ENCODE measurements at places on chromosomes 13 and 19. TPM values are rescaled to one million over a fixed set of nuclear protein-coding genes. Genes with fewer than 3 reads are reported as not detected.

BBC3 gene
- total RNA-seq: 6.0 TPM

RYR1 gene
- under 0.01 TPM for total RNA-seq

SIGLEC5 gene
- total RNA-seq: not detected

PCDH8 gene
- total RNA-seq: not detected

ONECUT3 gene
- total RNA-seq: not detected

XRCC1 gene
- 28.9 TPM for total RNA-seq

FFAR2 gene
- total RNA-seq: not detected

SGCG gene
- total RNA-seq: not detected

SRRM5 gene
- total RNA-seq: under 0.01 TPM

VSTM2B gene
- total RNA-seq: not detected

KLK2 gene
- total RNA-seq: not detected

NOVA2 gene
- total RNA-seq: not detected
